ENCODE measurements at places on chromosomes 7 and 10.

DNA sequence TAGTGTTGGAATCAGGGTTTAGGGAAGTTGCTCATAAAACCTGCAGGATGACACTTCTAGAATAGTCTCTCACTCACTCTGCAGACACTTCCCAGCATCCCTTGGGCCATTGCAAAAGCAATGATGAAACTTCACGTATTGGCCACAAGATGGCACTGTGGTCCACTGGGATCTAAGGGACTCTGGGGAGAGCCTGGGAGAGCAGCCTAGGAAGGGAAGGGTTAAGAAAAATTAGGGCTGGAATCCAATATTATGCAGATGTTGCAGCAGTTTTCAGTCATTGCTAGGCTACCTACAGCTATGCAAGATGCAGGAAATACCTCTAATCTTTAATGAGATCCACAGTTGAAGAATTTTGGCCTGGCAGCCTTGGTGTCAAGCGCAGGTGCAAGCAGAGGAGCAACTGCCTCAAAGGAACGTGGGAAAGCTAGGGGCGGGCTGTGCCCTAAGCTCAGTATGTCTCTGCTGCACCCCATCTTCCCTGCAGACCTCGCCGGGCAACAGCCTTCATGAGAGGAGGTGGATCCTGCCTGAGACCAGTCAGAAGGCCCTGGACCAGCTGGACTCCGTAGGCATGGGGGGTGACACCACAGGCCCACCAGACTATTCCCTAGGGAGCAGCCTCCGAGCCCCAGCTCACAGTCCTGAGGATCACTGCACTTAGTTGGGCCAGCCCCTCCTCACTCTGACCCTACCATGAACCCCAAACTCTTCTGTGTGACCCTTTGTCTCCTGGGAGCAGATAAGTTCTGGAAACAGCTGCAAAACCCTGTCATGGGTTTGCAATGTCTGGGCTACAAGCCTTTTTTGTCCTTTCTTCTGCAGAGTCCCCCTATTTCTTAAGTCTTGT, 127.9 kb upstream of the PRSS58 start:
- DNase-seq: no peak

DNA sequence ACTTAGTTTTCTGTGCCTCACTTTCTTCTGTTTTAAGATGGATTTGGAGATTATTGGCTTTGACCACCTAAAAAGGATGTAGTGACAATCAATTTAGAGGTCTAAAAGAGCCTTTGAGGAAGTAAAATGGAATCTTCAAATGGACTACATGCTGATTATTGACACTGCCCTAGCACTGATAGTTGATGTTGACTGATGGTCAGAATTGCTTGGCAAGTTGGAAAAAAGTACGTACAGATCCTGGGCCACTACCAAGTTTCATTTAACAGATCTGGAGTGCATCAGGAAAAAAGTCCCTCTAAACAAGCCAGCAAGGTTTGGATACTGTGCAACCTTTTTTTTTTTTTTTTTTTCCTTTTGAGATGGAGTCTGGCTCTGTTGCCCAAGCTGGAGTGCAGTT, 81.1 kb downstream of the TCF7L2 start:
- DNase-seq: no peak

DNA sequence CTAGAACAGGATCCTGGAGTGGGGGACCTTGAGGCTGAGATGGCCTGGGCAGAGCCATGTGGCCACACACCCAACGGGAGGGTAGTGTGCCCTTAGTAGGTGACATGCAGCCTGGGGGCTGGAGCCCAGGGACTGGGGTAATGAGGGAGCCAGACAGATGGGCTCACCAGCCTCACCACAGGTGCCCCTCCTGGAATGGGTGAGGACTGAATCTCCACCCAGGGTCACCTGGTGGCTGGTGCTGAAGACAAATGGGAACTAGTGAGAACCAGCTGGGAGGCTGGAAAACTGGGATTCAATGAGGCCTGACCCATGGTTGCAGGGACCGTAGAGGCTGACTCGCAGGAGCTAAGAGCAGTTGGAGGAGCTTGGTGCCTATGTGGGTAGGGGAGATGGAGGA, 6.1 kb downstream of the ZP3 start:
- no peak for DNase-seq

- DNase-seq: no peak
Observed at GRCh38 chr7:151139071-151139790, 28.3 kb downstream of the GBX1 start.

GRCh38 chr10:77862595-77862994, 64.0 kb downstream of the DLG5 start:
- DNase-seq: no peak

DNA sequence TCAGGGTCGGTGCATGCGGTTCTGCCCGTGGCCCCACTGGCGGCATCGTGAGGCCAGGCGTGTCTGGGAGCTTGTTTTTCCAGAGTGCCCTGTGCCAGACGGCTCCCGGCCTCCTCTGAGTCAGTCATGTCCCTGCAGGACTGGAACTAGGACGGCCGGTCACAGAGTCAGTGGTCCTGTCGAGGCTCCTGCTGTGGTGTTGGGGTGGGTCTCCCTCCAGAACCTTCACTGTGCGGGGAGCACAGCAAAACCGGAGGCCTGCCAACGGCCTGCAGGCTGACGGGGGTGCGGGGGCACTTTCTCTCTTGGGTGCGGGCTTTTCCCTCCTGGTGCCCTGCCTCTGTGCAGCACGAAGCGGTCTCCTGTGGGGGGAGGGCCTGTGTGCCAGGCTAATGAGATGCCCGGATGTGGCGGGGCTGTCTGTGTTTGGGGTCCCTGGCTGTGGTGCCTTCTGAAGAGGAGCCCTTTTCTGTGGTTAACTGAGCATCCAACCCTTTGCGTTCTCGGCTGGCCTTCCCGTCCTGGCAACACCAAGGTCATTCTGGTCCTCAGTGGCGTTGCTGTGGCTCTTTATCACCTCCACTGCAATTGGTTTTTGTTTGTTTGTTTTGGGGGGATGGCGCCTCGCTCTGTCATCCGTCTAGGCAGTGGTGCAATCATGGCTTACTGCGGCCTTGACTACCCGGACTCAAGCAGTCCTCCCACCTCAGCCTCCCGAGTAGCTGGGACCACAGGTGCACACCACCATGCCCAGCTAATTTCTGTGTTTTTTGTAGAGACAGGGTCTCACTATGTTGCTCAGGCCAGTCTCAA, 8.0 kb downstream of the GET4 start:
- no peak for DNase-seq

DNA sequence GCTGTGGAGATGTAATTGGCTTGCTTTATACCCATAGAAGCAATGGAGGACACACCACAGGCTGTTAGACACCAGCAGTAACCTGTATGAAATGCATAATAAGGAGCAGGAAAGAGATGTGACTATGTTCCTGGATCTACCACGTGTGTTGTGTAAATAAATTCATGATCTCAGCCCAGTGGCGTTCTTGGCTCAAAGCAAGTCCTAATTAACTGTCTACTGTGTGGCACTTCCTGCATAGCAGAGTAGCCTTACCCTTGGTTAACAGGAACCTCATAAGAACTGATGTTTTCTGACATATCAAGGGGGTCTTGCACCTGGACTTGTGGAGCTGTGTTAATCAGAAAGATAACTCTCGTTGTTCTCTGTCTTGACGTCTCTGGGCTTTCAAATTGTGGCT, 25.7 kb upstream of the FAM180A start:
- no peak for DNase-seq

GRCh38 chr7:41311301-41311700, 391.6 kb downstream of the INHBA start:
- DNase-seq: no peak

- no peak for DNase-seq
Observed at GRCh38 chr7:155665957-155666287, 21.5 kb downstream of the RBM33 start.

DNA sequence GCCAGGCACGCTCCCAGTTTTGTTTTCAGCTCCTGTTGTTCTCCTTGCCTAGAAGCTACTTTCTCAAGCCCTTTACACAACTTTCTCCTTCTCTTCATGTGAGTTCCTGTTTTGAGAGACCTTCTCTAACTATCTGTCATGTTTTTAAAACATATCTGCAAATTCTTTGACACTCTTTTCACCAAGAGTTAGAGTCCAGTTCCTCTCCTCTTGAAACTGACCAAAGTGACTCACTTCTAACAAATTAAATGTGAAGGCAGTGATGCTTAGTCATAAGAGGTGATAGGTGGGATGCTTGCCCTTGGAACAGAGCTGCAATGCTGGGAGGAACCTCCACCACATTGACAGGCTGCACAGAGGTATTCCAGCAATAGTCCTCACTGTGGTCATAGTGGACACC, 25.3 kb downstream of the ZSCAN25 start:
- DNase-seq: no peak
